GDM1 (cell line): ENCODE measurements at places on chromosomes 7 and 10.

- DNase-seq, result no peak
Observed at GRCh38 chr10:70441161-70441894, at the start of gene NODAL. NODAL (minus strand) TSS chr10:70441681; CDS start chr10:70441667, 14 bp downstream.

DNA sequence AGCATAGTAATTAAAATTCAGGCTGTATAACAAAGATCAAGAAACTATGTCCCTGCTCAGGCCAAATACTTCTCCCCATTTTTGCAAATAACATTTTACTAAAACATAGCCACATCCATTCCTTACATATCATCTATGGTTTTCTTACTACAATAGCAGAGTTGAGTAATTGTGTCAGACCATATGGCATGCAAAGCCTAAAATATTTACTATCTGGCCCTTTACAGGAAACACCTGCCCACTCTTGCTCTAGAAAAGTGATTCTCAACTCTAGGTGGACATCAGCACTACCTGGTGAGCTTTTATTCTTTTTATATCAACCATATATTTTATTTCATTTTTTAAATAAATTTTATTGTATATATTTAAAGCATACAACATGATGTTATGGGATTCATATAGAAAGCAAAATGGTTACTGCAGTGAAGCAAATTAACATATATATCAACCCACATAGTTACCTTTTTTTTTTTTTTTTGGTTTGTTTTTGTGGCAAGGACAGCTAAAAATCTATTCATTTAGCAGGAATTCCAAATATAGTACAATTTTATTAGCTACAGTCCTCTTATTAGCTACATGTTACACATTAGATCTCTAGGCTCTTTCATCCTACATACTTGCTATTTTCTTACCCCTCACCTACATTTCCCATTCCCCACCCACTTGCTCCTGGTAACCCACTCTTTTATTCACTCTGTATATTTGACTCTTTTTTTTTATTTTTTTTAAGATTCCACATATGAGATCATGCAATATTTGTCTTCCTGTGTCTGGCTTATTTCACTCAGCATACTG, 19.6 kb downstream of the ABI1 start:
- DNase-seq, result no peak

DNA sequence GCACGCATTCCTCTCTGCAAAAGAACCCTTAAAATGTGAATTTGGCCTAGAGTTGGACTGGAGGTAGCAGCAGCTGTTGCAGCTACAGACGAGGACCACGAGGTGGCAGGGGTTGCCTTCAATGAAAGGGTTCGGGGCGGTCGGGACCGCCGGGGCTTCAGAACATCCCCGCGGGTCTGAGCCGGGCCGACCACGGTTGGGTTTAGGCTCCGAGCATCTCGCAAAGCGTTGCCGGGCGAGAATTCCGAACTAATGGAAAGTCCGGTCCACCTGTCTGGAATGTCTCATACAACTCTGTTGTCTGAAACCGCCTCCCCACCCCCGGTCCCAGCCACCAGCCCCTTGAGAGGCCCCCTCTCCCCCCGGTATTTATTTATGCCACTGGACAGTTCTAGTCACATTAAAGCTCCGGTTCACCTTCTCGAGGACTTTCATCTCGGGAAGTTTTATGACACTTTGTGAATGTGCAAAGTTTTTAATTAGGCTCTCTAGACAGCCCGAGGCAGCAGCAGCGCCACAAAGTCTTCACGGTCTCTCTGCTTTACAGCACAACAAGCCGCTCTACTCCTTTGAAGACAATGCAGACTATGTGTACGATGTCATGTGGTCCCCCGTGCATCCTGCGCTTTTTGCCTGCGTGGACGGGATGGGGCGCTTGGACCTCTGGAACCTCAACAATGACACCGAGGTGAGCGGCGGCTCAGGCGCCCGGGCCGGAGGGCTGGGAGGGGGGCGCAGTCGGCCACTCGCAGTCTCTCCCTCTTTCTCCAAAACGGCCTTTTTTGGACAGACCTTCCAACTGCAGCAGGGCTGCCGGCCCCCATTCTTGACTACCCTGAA, 246.2 kb downstream of the SLC25A13 start:
- DNase-seq, result no peak

GRCh38 chr10:102758240-102758932, 14.6 kb downstream of the WBP1L start:
- DNase-seq, result no peak

GRCh38 chr7:84191842-84192241, 2.7 kb downstream of the SEMA3A start:
- no peak for DNase-seq

GRCh38 chr7:106915873-106916272, 50.8 kb downstream of the PIK3CG start:
- DNase-seq, result no peak

- no peak for DNase-seq
Observed at GRCh38 chr10:74612195-74612594, 214.2 kb upstream of the KAT6B start.

DNA sequence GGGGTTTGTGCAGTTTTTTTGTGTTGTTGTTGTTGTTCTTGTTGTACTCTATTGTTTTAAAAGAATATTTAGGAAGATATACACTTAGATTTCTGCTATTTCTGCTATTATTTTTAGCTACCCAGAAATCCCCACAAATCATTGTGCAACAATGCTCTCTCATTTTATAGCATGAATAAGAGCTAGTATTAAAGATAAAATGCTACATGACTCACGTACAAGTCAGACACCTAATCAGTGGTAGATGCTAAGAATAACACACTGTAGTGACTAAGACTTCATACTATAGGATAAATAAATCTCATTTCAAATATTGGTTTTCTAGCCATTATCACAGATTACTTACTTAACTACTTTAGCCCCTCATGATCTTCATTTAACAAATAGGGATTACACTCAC, 920.5 kb downstream of the KCNMA1 start:
- no peak for DNase-seq

DNA sequence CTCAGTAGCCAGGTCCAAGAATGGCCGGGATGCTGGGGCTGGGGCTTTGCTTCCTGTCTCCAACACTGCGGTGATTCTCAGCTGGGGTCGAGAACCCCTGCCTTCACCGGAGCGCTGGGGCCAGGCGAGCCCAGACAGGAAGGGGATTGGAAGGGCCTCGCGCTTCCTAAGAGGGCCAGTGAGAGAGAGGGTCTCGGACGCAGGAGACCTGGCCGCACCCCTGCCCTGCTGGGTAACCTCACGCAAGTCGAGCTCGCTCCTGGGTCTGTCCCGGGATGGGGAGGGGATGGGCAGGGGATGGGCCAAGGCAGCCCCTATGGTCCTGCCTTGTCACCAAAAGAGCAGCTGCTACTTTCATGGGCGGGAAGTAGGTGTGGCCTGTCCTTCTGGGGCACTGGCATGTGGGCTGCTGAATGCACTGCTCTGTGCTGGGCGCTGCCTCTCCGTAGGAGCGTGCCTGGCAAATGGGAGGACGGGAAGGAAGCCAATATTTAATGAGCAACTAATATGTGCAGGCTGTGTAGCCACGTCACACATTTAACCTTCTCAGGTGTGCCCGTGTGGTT, 20.0 kb downstream of the KCNK18 start:
- peak; percentile 9 for DNase-seq

- no peak for DNase-seq
Observed at GRCh38 chr7:105840981-105841749, 35.2 kb downstream of the ATXN7L1 start.

DNA sequence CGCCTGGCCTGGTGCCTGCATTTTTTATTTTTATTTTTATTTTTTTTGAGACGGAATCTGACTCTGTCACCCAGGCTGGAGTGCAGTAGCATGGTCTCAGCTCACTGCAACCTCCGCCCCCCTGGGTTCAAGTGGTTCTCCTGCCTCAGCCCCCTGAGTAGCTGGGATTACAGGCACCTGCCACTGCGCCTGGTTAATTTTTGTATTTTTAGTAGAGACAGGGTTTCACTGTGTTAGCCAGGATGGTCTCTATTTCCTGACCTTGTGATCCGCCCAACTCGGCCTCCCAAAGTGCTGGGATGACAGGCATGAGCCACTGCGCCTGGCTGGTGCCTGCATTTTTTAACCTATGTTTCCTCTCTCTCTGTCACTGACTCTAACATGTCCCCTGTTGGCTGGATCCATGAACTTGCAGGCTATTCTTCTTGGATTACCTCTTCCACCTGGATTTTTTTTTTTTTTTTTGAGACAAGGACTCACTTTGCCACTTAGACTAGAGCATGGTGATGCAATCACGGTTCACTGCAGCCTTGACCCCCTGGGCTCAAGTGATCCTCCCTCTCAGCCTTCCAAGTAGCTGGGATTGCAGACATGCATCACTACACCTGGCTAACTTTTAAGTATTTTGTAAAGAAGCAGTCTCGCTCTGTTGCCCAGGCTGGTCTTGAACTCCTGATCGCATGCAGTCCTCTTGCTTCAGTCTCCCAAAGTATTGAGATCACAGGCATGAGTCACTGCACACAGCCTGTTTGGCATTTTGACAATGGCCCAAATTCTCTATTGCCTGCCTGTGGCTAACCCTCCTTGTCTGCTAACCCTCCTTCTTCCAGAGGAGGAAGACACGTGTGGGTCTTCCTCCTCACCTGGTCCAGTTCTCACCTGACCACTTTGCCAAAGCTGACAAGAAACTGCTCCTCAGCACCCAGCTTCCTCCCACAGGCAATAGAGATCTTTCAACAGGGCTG, 23.0 kb upstream of the PRPF18 start:
- no peak for DNase-seq

DNA sequence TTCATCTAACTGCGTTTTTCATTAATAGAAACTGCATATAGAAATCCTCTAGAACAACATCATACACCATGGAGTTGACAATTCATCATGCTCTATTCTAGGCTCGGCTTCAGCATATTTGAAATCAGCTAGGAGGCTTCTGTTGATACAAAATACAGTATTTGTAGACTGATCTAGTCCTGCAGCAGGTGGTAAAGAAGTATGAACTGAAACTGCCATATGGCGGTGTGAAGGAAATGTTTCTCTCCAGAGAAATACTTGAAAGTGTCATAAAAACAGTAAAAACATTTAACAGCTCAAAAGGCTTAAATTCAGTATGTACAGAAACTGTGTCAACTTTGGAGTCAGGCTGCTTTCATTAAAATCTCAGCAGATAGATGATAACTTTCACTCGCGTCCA, 32.0 kb upstream of the MYO3A start:
- DNase-seq, result no peak

- no peak for DNase-seq
Observed at GRCh38 chr10:125247576-125247975, 87.2 kb upstream of the CTBP2 start.

DNA sequence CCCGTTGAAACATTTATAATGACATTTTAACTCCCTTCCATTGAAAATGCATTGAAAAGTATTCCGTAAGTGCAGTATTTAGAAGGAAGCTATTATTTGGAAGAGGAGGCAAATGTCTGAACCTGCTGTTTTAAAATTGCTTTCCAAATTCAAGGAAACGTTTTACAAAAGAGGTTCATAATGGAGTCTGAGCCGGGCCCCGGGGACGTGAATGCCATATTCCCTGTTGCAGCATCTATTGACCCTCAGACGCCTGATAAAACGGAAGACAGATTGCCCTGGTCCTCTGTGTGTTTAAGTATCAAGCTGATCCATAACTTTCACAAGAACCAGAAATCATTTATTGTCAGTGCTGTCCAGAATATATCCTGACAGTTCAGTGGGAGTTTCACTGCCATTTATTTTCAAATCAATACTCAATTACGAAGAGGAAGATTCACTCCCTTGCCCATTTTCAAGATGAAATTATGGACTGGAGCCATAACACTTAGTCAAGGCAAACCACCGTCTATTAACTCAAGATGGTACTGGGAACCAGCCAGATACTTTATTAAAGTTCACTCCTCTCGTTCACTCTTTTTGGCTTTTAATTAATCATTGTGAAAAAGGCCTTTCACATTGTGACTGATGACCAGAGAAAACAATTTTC, 435.7 kb upstream of the PFKP start:
- DNase-seq, result no peak

- no peak for DNase-seq
Observed at GRCh38 chr10:80619036-80619435, 81.3 kb downstream of the SH2D4B start.

GRCh38 chr7:134084488-134085144, 42.5 kb upstream of the LRGUK start:
- DNase-seq, result no peak

DNA sequence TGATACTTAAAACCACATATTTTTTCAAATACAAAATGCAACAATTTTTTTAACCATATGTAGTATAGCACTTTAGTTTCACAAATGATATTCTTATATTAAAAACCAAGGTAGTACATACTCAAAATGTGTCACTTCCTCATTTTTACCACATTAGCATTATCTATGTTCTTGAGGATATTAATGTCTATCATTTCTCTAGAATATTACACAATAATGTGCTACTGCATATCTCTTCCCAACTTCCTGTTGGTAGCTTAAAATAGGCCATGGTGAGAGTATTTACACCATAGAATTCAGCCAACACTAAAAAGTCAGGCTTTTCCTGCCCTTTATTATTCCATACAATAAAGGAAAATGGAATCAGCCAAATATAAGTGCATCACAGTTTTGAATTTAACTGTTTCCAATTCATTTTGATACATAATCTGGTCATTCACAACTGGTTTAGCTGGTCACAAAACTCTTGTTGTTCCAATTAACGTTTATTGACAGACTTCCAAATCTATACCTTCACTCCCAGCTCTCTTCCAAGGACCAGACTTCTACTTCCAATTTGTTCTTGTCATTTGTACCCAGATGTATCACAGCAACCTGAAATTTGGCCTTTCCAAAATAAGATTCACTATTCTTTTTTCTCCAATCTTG, 20.0 kb upstream of the LRRC17 start:
- no peak for DNase-seq

GRCh38 chr7:114789161-114789560, 132.7 kb upstream of the MDFIC start:
- DNase-seq, result no peak

DNA sequence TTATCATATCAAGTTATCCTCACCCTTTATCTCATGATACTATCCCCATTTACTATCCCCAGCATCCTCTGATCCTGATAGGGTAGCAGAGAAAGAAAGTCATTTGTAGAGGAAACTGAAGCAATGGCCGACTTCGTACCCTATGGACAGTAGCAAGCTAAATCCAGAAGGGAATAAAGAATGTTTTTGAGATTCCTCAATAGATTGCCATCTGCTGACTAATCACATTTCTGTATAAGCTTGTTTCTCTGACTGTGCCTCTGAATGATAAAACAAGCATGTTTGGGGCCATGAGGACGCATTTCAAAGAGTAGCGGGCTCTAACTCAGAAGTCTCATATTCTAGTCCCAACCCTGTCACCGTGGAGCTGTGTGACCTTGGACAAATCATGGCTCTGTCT, 13.2 kb upstream of the FAM107B start:
- DNase-seq, result no peak

DNA sequence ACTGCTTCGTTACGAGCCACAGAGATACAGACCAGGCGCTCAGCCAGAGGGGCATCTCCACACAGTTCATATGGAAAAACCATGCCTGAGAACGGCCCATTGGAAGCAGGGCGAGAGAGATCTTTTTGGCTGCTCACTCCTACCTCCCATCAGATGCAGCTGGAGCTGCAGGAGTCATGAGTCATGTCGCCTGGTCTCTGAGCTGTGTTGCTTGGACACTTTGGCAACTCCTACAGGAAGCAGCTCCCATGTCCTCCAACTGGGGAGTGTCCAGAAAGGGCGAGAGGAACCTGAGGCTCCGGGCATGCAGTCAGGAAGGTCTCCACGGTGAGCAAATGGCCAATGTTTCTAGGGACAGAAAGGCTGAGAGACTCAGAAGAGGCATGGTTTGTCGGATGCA, 24.9 kb downstream of the INSIG1 start:
- DNase-seq, result no peak

- peak; percentile 69 for DNase-seq
Observed at GRCh38 chr10:86411281-86411841, 44.8 kb upstream of the GRID1 start.
